Suprapubic skin (tissue), 4 donors: ENCODE measurements at places on chromosomes 5 and 9. TPM values are rescaled to one million over a fixed set of nuclear protein-coding genes. Genes with fewer than 3 reads are reported as not detected.

Gene WDR70
- total RNA-seq = 25.1 TPM

Gene DMRTA1
- total RNA-seq = 0.96 TPM

Gene EQTN
- total RNA-seq = not detected

Gene PDCD1LG2
- total RNA-seq = 0.49 TPM

GRCh38 chr5:66472010-66472409, 124.2 kb upstream of the MAST4 start:
- DNase-seq = no peak

DNA sequence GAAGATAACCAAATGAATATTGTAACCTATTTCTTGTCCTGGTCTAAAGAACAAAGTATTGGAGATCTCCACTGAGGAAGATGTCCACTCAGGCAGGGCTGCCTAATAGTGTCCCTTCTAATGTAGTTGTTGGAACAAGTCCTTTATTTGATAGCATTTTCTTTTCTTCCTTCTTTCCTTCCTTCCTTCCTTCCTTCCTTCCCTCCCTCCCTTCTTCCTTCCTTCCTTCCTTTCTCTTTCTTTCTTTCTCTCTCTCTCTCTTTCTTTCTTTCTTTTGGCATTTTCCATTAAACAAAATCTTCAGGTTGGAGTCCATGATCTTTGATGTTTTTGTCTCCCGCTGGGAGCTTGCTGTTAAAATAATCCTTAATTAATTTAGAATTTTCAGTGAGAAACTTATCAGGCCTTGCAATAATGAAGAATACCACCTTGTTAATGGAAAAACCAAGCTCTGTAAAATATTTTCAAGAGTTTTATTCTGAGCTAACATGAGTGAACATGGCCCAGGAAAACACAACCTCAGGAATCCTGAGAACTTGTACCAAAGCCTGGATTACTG, 43.5 kb upstream of the TENT2 start:
- no peak for DNase-seq

GRCh38 chr5:170591054-170591453, 87.2 kb downstream of the KCNIP1 start:
- no peak for DNase-seq

- DNase-seq = peak; percentile 61
These were observed 95.5 kb downstream of the GHR start for GRCh38 chr5:42518595-42519221.

GRCh38 chr5:909086-909485, 16.4 kb downstream of the TRIP13 start:
- no peak for DNase-seq
